Activated CD4-positive, alpha-beta memory T cell treated with anti-CD3 and anti-CD28 coated beads, Interleukin-2, amount 10 ng/mL, durations not matched to agents 7 days and 5 days (primary cell): ENCODE measurements at places on chromosomes 6 and 20. TPM values are rescaled to one million over a fixed set of nuclear protein-coding genes. Genes with fewer than 3 reads are reported as not detected.

The NHSL1 gene
- total RNA-seq, result 1.0 TPM

The MUC22 gene
- total RNA-seq, result not detected

DNA sequence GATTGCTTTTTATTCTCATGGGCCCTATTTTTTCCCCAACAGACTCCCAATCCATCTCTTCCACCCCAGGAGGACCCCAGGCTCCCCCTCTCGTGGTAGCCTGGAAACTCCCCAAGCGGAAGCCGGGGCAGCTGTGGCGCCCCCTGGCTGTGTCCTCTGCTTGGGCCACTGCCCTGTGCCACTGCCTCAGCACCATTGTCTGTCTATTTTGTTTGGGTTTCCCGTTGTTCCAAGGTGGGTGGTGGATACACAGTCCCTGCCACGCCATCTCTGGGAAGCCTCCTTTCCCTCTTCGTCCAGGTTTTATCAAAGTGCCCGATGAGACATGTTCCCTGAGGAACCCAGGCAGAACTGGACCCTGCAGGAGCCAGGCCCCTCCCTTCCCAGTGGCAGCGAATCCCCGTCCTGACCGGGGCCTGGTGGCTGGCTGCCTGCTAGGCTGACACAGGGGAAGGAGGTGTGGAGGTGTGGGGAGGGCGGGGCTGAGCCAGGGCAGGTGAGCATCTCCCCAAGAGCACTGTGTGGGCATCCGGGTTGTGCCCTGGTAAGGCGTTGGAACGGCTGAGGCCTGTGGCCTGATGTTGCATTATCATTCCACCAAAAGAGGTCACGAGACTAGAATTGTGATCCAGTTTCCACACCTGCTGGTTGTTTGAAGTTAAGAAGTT lies 228.2 kb downstream of the CDH4 start:
- H3K27me3 ChIP-seq, result no peaks in the 10 kb centered on the region
- no peaks in the 10 kb centered on the region for H3K4me1 ChIP-seq
- no peak overlapping the region for H3K27ac ChIP-seq
- no peak for DNase-seq

GRCh38 chr6:68638230-68638900 lies 3.3 kb downstream of the ADGRB3 start:
- no peak overlapping the region for H3K27ac ChIP-seq
- H3K36me3 ChIP-seq, result no peaks in the 10 kb centered on the region
- no peak overlapping the region for H3K4me3 ChIP-seq
- peaks cover 47% of the 10 kb centered on the region for H3K27me3 ChIP-seq
- DNase-seq, result no peak

DNA sequence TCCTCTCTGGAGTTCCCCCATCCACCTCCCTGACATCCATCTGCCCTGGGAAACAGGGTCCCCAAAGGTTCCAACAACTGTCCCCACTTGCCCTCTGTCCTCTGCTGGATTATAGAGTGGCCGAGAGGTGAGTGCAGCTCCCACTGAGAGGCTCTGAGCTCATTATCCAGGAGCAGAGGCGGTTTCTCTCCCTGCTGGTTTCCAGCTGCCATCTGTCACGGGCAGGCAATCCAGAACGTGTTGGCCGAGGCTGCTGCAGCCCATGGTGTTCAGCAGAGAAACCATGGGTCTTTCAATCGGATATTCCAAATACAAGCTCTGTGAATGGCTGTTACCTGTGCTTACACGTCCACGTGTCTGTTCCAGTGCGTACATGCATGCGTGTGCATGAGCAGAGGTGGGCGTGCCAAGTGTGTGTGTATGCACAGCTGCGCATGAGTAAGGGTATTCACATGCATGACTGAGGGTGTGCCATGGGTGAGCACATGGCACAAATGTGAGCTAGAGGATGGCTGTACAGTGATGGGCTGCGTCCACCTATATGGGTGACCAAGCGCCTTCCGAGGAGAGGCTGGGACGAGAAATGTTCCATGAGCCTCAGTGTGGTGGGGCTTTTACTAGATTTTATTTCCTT lies 183.7 kb upstream of the PMEPA1 start:
- DNase-seq, result no peak
- no peak overlapping the region for H3K4me3 ChIP-seq
- H3K27me3 ChIP-seq, result peaks cover under 1% of the 10 kb centered on the region
- H3K27ac ChIP-seq, result no peak overlapping the region
